ENCODE measurements at places on chromosomes 4 and X.

- DNase-seq = no peak
These were observed 65.5 kb downstream of the MAML3 start for GRCh38 chr4:140088323-140088967.

DNA sequence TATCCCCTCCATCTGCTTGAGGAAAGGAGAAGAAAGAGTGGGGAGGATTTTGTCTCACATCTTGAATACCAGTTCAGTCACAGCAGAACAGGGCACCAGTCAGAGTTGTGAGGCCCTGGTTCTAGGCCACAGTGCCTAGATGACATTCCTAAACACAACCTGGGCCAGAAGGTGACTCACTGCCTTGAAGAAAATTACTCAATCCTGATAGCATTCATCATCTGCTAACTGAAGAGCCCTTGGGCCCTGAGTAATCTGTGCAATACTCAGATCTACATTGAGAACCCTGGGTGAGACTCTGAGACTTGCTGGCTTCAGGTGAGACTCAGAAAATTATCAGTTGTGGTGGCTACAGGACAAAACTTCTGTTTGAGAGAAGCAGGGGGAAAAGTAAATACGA, 20.5 kb upstream of the PRR32 start:
- DNase-seq = no peak

DNA sequence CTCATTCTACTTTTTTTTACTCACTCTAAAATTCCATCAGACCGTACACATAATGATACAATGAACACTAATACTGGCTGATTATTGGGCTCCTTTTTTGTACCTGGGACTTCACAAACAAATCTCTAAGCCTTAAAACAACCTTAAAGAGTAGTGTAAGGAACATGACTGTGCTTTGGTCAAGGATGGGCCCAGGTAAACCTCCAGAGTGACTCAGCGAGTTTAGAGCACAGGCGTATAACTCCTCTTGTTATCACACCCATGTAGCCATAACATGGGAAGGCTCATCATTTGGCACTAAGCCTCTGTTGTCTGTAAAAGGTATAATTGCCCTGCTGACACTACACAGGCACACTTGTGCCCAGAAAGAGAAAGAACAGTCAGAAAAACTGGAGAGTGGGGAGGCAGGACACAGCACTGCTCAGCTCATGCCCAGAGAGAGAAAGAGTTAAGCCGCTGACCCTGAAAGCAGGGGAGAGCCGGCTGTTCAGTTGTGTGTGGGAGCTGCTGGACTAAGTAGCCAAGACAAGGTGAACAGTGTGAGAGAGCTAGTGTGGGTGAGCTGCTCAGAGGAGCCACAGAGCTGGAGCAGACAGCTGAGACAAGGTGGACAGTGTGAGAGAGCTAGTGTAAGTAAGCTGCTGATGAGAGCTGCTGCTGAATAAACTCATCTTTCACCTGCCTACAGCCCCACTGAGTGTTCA, 319.6 kb upstream of the BMP3 start:
- no peak for DNase-seq

DNA sequence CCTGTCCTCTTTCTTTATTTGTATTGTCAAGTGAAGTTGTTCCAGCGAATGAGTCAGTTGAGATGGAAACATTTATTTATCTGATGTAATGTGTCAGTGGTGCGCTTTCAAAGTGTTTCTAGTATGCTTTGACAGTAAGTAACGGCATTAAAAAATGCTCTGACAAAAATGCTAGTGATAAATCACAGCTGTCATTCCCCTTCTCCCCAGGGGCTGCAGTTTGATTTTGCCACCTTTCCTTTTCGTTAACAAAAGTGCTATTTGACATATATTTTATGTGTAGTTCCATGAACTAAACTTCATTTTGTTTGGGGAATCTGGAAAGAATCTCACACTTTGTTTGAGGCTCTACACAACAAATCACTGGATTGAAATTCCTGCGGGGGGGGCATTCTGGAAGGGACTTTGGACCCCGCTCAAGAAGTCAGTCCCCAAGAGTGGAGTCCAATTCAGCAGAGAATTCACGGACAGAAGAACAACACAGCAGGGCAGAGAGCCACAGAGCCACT, 7.6 kb upstream of the TBC1D19 start:
- DNase-seq = no peak

Data from cortex of kidney (tissue), 1 donor.